ENCODE measurements at places on chromosomes 12 and 14.

- no peak for DNase-seq
These were observed 35.6 kb downstream of the GNS start for GRCh38 chr12:64723630-64724029.

GRCh38 chr12:2666846-2667245 is 127.9 kb upstream of the FKBP4 start:
- DNase-seq = no peak

GRCh38 chr14:41377932-41378331 is 228.7 kb upstream of the LRFN5 start:
- no peak for DNase-seq

- peak; percentile 91 for DNase-seq
These were observed at the start of gene SUOX for GRCh38 chr12:55996715-55997534. SUOX (plus strand) TSS chr12:55997276; CDS start chr12:56002222, 4,946 bp downstream.

GRCh38 chr12:91037276-91037675 is 20.5 kb downstream of the KERA start:
- DNase-seq = no peak

DNA sequence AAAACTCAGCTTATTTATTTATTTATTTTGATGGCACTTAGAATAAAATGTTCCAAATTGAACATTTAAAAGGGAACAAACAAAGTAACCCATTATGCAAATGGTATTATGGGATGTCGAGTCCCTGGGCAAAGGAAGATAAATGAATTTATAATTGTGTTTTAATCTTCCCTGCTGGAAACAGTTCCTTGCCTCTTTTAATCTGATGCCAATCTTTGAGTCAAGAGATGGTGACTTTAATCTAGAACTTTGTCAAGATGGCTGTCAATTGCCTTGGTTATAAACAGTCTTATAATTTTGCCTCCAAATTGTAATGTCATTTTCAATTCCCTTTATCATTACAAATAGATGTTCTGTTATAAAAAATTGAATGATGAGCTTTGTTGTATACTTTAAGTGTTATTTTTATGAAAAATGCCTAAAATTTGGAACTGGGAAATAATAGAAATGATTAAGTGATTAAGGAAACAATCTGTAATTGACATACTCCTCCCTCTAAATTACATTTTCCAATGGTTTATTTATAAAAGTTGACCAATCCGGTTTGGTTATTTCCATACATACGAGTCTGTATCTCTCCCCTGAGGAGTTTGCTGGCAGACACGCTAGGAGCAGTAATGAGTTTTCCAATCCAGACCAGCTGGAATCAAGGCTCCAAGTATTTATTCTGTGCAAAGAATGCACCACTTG is 134.9 kb upstream of the FRMD6 start:
- DNase-seq = peak; percentile 65

GRCh38 chr12:104743202-104743580 is 214.9 kb downstream of the SLC41A2 start:
- no peak for DNase-seq

DNA sequence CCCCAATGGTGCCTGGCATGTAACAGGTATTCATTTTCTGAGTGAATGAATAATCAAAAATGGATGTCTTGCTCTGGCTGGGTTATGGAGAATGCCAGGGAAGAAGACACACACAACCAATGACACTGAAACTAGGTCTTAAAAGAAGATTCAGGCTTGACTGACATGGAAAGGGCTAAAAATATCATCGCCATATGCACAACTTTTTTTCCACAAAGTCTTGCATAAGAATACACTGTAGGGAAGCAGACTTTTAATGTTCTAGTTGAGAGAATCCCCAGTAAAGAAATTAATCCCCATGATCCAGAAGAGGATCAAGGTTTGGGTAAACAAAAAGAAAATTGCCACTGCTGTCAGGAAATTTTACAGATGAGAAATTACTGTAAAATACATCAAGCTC is 116.4 kb downstream of the SLC2A13 start:
- DNase-seq = no peak

GRCh38 chr12:14931359-14931758 is 7.0 kb downstream of the ERP27 start:
- no peak for DNase-seq

GRCh38 chr14:55438066-55438683 is 2.2 kb downstream of the TBPL2 start:
- DNase-seq = peak; percentile 17

All from NCI-H446 (cell line).